Glutamatergic neuron (in vitro differentiated cells): ENCODE measurements at places on chromosomes 12 and 14. TPM values are rescaled to one million over a fixed set of nuclear protein-coding genes. Genes with fewer than 3 reads are reported as not detected.

DNA sequence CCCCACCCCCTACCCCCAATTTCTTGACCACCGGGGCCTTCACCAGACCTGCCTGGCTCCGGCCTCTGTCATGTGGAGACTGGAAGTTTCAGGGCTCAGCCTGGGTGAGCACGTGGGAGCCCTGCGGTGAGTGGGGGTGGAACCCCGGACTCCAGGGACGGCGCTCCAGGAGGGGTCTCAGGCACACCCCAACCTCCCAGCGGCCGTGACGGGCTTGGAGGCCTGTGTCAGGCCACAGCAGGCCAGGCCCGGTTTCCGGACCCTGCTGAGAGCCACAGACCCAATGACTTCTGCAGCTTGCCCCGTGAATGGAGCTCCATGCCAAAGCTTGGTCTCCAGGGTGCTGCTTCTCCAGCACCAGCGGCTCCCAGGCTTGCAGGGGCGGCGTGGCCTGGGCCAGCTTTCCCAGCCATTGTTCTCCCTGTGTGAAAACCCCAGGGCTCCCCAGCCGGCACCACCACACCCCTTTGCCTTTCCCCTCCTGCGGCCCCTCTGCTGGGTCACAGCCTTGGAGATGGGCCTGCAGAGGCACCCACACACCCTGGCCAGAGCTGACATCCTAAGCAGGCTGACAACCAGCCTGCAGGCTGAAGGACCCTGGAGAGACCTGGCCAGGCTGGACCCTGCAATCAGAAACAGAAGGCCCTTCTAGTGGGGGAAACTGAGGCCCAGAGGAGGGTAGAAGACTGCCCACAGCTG is 186.2 kb upstream of the C14orf180 start:
- DNase-seq: no peak

The KRT75 gene
- not detected for total RNA-seq

GRCh38 chr14:22155571-22155970 is 433.5 kb downstream of the DAD1 start:
- DNase-seq: no peak

The AJUBA gene
- 0.34 TPM for total RNA-seq

The SLC16A7 gene
- 11.2 TPM for total RNA-seq

DNA sequence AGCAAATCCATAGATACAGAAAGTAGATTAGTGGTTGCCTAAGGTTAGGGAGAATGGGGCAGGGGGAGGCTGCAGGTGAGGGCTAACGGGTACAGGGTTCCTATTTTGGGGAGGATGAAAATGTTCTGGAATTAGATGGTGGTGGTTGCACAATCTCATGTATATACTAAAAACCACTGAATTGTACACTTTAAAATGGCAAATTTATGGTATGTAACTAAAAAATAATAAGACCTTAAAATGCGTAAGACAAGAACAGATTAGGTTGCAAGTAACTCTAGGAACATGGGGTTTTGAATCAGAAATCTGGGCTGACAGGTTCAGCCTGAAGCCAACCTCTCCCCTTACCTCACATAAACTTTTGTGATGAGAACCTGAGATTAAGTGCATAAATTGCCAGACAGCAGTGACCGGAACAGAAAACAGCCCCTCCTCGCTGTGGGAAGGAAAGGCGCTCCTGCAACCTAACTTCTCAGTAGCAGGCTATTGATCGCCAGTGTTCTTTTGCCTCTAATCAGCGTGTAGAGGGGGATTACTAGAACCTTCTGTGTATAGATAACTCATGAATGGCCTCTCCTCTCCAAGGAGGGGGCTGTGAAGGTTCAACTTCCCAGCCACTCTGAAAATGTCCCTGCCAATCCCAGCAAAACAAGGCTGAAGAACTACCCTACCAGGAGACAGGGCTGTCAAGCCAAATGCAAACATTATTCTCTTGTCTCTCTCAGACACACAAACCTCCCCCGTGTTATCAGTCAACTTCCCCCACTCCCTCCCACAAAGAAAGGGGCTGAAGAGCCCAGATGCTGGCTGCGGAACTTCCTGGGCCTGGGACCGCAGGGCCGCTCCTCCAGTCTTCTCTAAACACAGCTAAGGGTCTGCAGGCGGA is 1.9 kb downstream of the SSH1 start:
- DNase-seq: no peak

The KRT8 gene
- 14.0 TPM for total RNA-seq

GRCh38 chr12:94875525-94875924 is 128.0 kb downstream of the NDUFA12 start:
- DNase-seq: no peak

- DNase-seq: no peak
Measured at GRCh38 chr12:97177481-97177880, 270.4 kb downstream of the NEDD1 start.

DNA sequence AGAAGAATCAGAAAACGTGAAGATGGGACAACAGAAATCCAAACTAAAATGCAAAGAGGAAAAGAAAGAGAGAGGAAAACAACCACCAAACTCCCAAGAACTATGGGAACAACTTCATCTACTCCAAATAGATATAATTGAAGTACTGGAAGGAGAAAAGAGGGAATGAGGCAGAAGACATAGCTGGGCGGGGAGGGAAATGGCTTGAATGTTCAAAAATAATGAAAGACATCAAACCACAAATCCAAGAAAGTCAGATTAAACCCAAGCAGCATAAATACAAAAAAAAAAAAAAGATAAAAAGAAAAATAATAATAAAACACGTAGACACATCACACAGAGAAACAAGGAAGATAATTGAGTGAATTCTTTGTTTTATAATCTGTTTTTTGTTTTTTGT is 12.3 kb upstream of the HSP90B1 start:
- DNase-seq: no peak

The TSPAN19 gene
- total RNA-seq: 2.9 TPM

DNA sequence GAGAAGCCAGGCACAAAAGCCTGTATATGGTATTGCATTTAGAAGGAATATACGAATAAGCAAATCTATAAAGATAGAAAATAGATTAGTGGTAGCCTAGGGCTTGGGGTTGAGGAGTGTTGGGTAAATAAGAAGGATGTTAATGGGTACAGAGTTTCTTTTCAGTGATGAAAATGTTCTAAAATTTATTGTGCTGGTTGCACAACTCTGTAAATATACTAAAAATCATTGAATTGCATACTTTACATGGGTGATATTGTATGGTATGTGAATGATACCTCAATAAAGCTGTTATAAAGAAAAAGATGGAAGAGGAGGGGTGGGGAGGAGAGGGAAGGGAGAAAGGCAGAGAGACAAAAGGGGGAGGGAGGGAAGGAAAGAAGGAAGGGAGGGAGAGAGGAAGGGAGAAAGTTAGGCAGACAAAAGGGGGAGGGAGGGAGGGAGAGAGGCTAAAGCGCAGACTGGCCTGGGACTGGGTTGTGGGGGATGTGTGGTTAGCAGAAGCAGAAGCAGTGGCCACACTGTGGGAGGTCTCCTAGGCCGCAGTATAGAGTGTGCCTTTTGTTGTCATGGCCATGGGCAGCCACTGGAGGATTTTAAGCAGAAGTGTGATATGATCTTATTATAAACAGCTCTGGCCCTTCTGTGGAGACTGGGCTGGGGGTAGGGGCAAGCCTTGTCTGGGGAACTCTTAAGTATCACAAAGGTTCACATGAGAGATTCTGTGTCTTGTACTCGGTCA is 73.6 kb upstream of the ELK3 start:
- DNase-seq: no peak

DNA sequence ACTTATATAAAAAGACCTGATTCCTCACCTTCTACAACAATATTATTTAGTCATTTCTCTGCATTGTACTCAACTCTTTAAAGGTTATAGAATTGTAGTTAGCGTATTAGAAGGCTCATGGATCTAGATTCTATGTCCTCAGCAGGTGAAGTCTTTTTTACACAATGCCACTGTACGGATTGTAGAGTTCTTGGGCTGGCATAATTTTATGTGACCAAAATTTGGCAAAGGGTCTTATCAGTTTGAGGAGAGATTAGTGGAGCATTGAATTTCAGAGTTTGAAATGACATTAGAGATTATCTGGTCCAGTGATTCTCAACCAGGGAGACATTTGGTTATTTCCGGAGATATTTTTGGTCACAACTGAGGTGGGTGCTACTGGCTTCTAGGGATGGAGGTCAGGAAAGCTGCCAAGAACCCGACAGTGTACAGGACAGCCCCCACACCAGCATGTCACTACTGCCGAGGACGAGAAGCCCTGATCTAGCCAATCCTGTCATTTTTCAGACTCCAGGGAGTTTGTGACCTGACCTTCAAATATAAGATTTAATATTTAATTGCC is 63.9 kb downstream of the BICD1 start:
- no peak for DNase-seq

GRCh38 chr14:51432302-51432948 is 192.4 kb downstream of the TMX1 start:
- DNase-seq: no peak

DNA sequence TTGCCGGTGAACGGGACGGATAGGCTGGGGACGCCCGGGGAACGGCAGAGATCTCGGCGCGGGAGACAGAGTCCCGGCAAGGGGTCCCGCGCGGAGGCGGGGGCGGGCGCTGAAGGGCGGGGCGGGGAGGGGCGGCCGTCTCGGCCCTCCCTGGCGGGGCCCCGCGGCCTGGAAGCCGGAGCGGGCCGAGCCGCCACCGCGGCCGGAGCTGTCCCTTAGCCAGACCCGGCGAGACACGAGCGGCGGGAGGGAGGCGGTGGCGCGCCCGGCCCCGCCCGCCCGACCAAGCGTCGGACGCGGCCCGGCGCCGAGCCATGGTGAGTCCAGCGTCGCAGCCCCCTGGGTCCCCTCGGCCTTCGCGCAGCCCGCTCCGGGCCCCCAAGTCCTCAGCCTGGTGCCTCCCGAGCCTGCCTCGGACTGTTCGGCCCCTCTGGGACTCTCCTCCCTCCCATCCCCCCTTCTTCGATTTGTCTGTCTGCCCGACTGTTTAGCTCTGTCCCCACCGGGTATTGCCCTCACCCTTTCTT is at the start of gene ARHGEF40:
Gene ARHGEF40 (plus strand): TSS at position 222 of the 527 bp plus-strand sequence. CDS start 93 bp downstream, at position 315.
- peak; percentile 68 for DNase-seq

DNA sequence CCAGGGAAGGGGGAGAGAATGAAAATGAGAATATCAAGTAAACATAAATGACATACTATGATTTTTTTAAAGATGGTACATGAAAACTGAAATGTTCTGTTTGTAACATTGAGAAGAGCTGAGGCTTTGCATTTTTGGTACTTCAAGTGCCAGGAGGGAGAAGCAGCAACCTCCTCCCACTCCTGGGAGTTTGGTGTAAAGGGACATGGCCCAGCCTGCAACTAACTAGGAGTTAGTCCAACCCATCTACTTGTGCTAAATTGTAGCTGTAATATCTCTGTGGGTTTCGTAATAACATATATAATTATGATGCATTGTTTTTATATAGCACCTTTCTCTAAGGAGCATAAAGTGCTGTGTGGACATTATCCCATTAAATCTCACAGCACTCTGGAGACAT is 517.5 kb downstream of the NELL2 start:
- no peak for DNase-seq

GRCh38 chr14:71532790-71533189 is 399.4 kb upstream of the RGS6 start:
- DNase-seq: no peak

DNA sequence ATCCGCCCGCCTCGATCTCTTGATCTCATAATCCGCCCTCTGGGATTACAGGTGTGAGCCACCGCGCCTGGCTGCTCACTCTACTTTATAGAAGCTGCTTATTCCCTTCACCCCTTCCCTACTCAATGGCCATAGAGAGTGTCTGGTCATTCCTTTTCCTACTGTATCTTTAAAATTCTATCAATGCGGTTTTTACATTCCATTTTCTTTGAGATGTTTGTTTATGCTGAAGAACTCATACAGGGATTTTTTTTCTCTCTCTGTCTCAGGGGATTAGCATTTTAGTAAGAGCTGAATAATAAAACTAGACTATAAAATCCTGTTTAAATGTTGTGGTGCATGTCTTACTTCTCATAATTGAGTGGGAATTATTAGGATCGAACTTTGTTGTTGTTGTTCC is 218.6 kb upstream of the FOXN3 start:
- no peak for DNase-seq

The SOAT2 gene
- not detected for total RNA-seq

- no peak for DNase-seq
Measured at GRCh38 chr14:32559590-32559989, 230.5 kb downstream of the AKAP6 start.

- no peak for DNase-seq
Measured at GRCh38 chr12:103373088-103373523, 122.7 kb downstream of the C12orf42 start.

- no peak for DNase-seq
Measured at GRCh38 chr14:91056361-91056760, 4.1 kb downstream of the RPS6KA5 start.

GRCh38 chr12:55676707-55677106 is 31.0 kb downstream of the ITGA7 start:
- DNase-seq: no peak

The VTI1B gene
- 77.7 TPM for total RNA-seq

The GAPDH gene
- 2,124 TPM for total RNA-seq

The PRKAB1 gene
- total RNA-seq: 37.5 TPM

DNA sequence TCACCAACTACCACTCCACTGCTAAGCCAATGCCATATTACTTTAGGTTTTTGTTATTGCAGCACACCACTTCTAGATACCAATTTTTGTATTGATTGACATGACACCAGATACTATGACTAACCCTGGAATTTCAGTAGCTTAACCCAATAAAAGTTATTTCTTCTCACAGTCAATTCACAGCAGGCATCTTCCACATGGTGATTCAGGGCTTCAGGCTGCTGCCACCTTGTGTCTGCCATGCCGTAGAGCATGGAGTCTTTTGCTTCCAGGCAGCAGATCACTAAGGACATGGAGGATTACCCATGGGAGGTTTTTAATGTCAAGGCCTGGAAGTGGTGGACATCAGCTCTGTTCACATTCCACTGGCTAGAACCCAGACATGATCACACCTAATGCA is 56.4 kb upstream of the LTA4H start:
- DNase-seq: no peak

The KRT78 gene
- not detected for total RNA-seq

DNA sequence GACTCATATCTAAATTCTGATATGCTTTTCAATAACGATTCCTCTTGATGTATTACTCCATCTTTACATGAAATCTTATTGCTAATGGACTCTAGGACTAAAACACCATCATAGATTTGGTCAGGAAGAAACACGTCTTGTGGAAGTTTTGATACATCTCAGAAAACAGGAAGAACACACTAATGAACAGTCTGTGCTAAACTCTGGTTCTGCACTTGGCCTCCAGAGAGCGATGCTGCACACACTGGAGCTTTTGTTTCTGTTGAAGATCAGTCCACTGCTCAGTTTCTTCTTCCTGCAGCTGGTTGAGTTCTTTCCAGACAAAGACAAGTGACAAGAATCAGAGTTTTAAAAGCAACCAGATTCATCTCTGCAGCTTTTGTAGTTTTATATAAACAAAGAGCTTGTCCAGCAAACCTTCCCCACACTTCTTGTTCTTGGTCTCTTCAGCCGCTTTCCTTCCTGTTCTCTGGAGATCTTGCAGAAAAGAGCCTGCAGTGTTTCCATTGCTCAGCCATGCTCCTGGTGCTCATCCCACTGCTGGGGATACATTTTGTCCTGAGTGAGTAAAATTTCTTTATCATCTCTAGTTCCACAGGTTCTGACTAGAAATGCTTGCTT is 229.1 kb upstream of the OR4E1 start:
- peak; percentile 41 for DNase-seq
